Smooth muscle cell of bladder (primary cell): ENCODE measurements at places on chromosomes 6 and 20. TPM values are rescaled to one million over a fixed set of nuclear protein-coding genes. Genes with fewer than 3 reads are reported as not detected.

The TRIM10 gene
- not detected in 2 replicates for total RNA-seq

The TFAP2C gene
- under 0.01 TPM in 1 of 2 replicates, not detected in the other for total RNA-seq

The TNNC2 gene
- 1.00 and 1.1 TPM in 2 replicates for total RNA-seq

The CDSN gene
- total RNA-seq, result under 0.01 TPM in 1 of 2 replicates, not detected in the other

The VSTM2L gene
- total RNA-seq, result 0.85 and 1.1 TPM in 2 replicates

The RIPPLY2 gene
- 0.28 TPM in 1 of 2 replicates, not detected in the other for total RNA-seq

The BPIFB4 gene
- not detected in 2 replicates for total RNA-seq

The ADTRP gene
- total RNA-seq, result 2.7 and 3.5 TPM in 2 replicates

The GPX6 gene
- not detected in 2 replicates for total RNA-seq

The HCK gene
- not detected in 2 replicates for total RNA-seq

The DLL1 gene
- 0.46 and 3.1 TPM in 2 replicates for total RNA-seq

The SLC26A8 gene
- 0.09 and 0.14 TPM in 2 replicates for total RNA-seq

The CYP24A1 gene
- 0.28 and 0.85 TPM in 2 replicates for total RNA-seq

The C6orf15 gene
- total RNA-seq, result not detected in 2 replicates

The C2 gene
- total RNA-seq, result 5.4 and 8.4 TPM in 2 replicates

The TUBB2A gene
- 43.4 and 59.2 TPM in 2 replicates for total RNA-seq

The RAET1G gene
- 3.3 and 4.1 TPM in 2 replicates for total RNA-seq

The MYL9 gene
- total RNA-seq, result 6.8 and 13.9 TPM in 2 replicates

The PLCB4 gene
- total RNA-seq, result 1.9 and 2.0 TPM in 2 replicates

The PREX1 gene
- 8.1 and 13.1 TPM in 2 replicates for total RNA-seq

The OR2H1 gene
- total RNA-seq, result 0.14 TPM in 1 of 2 replicates, not detected in the other

The SLC17A2 gene
- not detected in 2 replicates for total RNA-seq

The SPATS1 gene
- not detected in 2 replicates for total RNA-seq
